HFFc6 (cell line): ENCODE measurements at places on chromosomes 13 and 19. TPM values are rescaled to one million over a fixed set of nuclear protein-coding genes. Genes with fewer than 3 reads are reported as not detected.

The FUT1 gene
- 0.05 TPM in 1 of 3 replicates, not detected in the others for total RNA-seq

The NKG7 gene
- total RNA-seq: not detected in 3 replicates

The OR10H4 gene
- total RNA-seq: not detected in 3 replicates

The ZNF154 gene
- 0.05 and 0.20 TPM in 2 replicates for total RNA-seq

The CILP2 gene
- total RNA-seq: 0.10 to 0.14 TPM (median 0.12 TPM) in 3 replicates

The IGSF23 gene
- total RNA-seq: not detected in 3 replicates

The KANK3 gene
- 0.26 TPM in 1 of 3 replicates, not detected in the others for total RNA-seq

The SIGLEC8 gene
- total RNA-seq: not detected in 3 replicates

The DACT3 gene
- total RNA-seq: 12.6 to 15.2 TPM (median 14.7 TPM) in 3 replicates

The DZIP1 gene
- total RNA-seq: 38.5 to 45.2 TPM (median 42.1 TPM) in 3 replicates

The CATSPERD gene
- total RNA-seq: not detected in 3 replicates

The NMRK2 gene
- not detected in 3 replicates for total RNA-seq

The CEACAM7 gene
- not detected in 3 replicates for total RNA-seq

The ZIM2 gene
- not detected in 3 replicates for total RNA-seq

The HSPB6 gene
- total RNA-seq: 42.9 to 106 TPM (median 84.5 TPM) in 3 replicates

The LRRC8E gene
- total RNA-seq: 5.9 to 9.2 TPM (median 6.3 TPM) in 3 replicates

The RFPL4A gene
- not detected in 3 replicates for total RNA-seq

The KIR2DL1 gene
- not detected in 3 replicates for total RNA-seq

The CYP4F12 gene
- not detected in 3 replicates for total RNA-seq

The PRSS57 gene
- not detected in 3 replicates for total RNA-seq

The ERCC5 gene
- total RNA-seq: 60.0 to 72.1 TPM (median 60.1 TPM) in 3 replicates

The DIAPH3 gene
- 18.9 to 38.5 TPM (median 26.9 TPM) in 3 replicates for total RNA-seq

The LPAR6 gene
- total RNA-seq: 5.6 to 6.2 TPM (median 6.2 TPM) in 3 replicates

DNA sequence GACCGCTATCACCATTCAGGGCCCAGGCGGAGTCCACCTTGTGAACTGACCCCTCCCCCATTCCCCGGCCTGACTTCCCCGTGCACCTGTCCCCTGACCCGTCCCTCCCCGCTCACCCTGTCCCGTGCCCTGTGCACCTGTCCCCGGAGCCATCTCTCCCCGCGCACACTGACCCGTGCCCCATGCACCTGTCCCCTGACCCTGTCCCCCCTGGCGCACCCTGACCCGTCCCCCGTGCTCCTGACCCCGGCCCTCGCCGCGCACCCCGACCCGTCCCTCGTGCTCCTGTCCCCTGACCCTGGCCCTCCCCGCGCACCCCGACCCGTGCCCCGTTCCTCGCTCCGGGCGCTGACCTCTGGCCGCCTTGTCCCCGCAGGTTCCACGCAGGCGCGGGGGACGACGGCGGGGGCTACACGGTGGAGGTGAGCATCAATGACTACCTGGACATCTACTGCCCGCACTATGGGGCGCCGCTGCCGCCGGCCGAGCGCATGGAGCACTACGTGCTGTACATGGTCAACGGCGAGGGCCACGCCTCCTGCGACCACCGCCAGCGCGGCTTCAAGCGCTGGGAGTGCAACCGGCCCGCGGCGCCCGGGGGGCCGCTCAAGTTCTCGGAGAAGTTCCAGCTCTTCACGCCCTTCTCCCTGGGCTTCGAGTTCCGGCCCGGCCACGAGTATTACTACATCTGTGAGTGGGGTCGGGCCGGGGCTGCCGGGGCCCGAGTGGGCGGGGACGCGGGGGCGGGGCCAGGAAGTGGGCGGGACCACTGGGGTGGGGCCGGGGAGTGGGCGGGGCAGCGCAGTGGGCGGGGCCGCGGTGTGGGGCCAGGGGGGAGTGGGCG is 9.7 kb downstream of the EFNA2 start:
- no peak for DNase-seq

DNA sequence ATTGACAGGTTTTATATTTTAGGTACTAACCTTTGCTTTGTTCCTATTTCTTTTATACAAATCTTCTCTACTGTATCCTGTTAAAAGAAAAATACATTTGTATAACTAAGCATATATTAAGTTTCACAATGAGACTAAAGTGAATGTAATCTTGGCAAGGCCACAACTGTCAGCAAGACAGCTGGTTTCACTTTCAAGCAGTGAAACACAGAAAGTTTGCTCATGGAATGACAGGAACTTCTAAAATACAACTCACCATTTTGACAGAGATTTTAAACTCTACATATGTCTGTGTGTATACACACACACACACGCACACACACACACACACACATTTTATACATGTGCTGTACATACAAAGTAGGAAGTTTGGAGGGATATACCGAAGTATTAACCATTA is 53.3 kb downstream of the PARP4 start:
- DNase-seq: peak; percentile 36

DNA sequence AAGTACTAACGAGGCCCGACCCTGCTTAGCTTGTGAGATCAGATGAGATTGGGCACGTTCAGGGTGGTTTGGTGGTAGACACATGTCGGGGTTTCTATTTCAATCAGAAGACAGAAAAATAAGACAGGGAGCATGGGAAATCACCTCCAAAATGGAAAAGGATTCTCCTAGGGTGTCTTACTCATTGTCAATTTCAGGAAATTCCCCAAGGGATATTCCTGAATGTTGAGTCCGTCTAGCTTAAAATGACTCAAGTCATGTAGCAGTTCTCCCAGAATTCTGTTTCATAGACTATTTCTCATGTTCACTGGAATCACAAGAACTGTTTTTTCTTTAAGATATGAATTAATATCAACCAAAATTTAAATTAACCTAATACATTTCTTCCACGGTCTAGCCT is 380.1 kb downstream of the EFNB2 start:
- peak; percentile 65 for DNase-seq

DNA sequence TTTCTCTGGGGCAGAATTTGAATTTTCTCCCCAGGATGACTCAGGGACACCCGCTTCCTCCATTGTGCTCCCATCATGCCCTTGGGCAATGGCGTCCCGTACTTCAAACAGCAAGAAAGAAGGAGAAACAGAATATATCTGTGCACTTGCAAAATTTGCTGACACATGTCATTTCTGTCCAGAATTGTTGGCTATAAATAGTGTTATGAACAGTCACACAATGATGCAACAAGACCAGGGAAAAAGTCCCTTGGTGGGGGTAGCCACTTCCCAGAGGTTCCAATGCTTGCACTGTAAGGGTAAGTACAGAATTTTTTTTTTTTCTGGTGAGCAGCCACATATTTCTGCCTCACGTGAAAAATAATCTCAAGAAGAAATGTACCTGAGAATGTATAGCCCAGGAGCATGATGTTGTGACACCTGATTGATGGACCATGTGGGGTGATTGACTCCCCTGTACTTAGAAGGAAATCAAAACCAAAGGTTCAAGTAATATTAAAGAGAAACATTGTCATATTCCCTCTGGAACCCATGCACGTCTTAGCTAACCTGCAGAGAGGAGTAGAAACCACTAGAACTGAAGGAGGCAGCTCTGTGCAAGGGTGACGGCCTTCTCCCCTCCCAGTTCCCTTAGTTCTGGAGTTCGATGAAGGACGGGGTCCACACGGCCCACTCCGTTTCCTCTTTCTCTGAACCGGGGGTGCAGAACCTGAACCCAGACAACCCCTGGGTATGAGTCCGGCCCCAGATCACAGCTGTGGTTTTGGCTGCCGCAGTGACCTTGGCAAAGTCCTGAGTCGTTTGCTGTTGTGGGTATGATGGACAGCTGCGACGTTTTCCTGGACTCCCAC is 9.3 kb upstream of the LAIR1 start:
- DNase-seq: no peak

DNA sequence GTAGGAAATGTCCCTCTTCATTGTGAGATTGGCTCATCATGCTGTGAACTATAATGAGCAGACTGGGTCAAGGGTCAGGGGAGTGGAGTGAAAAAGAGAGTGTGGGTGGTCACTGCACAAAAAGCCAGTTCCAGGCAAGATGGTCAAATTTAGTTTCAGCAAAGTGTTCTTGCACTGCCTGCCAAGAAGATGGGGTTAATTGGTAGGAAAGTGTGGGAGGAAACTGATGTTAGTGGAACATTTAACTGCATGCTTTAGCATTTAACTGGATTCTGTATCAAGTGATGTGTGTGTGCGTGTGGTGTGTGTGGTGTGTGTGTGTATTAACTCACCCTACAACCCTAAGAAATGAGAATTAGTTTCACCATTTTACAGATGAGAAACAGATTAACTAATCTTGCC is 131.6 kb downstream of the COG6 start:
- DNase-seq: no peak

DNA sequence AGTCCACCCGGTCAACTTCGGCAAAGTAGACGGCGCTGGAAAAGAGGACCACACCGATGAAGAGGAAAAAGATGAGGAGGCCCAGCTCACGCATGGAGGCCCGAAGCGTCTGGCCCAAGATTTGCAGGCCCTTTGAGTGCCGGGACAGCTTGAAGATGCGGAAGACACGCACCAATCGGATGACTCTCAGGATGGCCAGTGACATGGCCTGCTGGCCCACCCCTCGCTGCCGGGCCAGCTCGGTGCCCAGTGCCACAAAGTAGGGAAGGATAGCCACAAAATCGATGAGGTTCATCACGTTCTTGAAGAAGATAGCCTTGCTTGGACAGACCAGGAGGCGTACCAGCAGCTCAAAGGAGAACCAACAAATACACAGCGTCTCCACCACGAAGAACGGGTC is 2.1 kb downstream of the KCNA7 start:
- DNase-seq: no peak

GRCh38 chr13:40979232-40979631 is 39.9 kb downstream of the ELF1 start:
- no peak for DNase-seq

GRCh38 chr13:24220086-24220703 is 59.7 kb downstream of the SPATA13 start:
- DNase-seq: peak; percentile 80

GRCh38 chr13:41606646-41607045 is 149.3 kb downstream of the RGCC start:
- no peak for DNase-seq

DNA sequence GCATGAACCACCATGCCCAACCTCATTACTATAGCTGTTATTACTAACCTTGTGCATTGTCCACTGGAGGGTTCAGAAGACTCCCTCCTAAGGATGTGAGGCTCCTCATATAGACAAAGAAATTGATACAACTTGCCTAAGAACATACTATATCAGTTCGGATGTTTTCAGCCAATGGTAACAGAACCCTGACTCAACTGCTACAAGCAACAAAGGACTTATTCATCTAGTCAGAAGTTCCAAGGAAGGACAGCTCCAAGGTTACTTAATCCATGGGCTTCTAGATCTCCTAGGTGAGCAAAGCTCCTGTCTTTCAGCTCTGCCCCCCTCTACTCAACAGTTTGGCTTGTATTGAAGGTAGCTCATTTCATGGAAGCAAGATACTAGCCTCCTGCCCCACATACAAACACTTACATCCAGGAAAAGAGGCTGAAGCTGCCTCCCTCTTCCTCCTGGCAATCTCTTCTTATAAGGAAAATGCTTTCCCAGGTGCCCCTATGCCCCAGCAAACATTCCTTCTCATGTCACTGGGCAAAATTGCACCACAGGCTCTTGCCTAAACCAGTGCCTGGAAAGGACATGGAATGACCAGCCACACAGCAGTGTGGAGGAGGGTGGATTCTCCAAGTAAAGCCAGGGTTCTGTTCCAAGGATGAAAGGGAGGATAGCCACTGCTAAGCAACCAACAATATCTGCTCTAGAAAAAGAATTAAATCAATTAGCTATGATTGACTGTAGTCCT is 497.8 kb downstream of the FOXO1 start:
- no peak for DNase-seq

GRCh38 chr13:36495431-36495830 is 63.1 kb downstream of the CCNA1 start:
- no peak for DNase-seq

DNA sequence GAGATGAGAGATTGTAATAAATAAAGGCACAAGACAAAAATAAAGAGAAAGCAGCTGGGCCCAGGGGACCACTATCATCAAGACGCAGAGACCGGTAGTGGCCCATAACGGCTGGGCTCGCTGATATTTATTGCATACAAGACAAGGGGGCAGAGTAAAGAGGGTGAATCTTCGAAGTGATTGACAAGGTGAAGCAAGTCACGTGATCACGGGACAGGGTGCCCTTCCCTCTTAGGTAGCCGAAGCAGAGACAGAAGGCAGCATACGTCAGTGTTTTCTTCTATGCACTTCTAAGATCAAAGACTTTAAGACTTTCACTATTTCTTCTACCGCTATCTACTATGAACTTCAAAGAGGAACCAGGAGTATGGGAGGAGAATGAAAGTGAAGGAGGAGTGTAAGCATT is 4.6 kb upstream of the PRKCG start:
- peak; percentile 49 for DNase-seq

GRCh38 chr13:21948769-21949474 is 278.0 kb downstream of the FGF9 start:
- DNase-seq: no peak

GRCh38 chr13:48194379-48194754 is 38.6 kb upstream of the ITM2B start:
- no peak for DNase-seq

- no peak for DNase-seq
Measured at GRCh38 chr13:30140973-30141372, 166.4 kb downstream of the KATNAL1 start.

GRCh38 chr19:23343434-23344010 is 51.7 kb downstream of the ZNF91 start:
- DNase-seq: no peak

GRCh38 chr19:10252707-10253106 is 693 bp downstream of the MRPL4 start:
- no peak for DNase-seq

DNA sequence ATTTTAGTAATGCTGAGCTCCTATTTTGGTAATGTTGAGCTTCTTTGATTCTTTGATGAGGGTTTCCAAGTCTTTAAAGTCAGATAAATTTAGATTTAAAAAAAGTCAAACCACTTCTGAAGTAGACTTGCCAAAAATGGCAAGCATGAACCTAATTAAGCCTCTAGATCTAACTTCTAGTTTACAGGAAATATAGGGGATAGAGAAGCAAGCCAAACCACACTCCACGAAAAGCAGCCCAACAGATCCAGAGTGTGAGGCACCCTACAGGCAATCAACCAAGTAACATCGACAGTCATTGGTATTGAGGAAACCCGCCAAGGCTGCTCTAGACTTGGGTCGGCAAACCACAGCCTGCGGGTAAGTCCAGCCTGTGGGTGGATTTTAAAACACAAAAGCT is 3.7 kb downstream of the GGACT start:
- no peak for DNase-seq

- no peak for DNase-seq
Measured at GRCh38 chr13:48405875-48406274, 7.0 kb downstream of the LPAR6 start.
